ENCODE measurements at places on chromosomes 2 and 18.

GRCh38 chr2:134195341-134195740 is 58.5 kb upstream of the MGAT5 start:
- DNase-seq = no peak

GRCh38 chr2:98454073-98454472 is 9.4 kb downstream of the INPP4A start:
- DNase-seq = no peak

GRCh38 chr2:216934623-216935022 is 74.8 kb upstream of the TNP1 start:
- DNase-seq = no peak

DNA sequence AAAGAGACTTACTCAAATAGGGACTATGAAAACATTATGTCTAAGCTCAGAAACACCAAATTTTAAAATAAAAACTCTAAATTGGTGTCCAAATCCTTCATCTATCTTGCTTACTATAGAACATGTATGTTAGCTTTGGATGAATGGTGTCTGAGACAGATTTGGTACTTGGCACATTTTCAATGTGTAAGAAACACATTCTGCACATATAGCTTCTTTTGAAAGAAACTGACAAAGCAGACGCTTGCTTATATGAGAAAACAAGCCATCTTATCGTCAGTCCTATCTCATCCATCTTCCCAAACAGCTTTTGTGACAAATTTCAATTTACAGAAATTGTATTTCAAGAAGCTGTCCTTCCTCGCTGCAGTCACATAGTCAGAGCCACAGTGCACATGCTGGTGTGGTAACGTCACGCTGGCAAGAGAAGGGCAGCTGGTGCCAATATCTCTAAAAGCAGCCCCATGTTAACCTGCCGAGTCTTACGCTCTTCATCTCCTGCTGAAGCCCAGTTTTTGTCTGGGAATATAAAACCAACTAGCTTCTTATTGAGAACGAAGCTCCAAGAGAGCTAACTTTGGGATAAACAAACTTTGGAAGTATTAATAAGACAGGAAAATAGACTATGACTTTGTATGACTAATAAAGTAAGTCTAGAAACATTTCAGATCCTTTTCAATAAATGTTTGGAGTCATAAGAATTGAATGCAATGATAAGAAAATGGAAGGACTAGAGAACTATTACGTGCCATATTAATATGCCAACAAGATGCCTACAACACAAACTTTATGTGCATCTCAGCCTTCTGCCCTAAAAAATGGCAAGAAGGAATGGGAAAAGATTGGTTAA is 74.9 kb upstream of the TFCP2L1 start:
- DNase-seq = no peak

DNA sequence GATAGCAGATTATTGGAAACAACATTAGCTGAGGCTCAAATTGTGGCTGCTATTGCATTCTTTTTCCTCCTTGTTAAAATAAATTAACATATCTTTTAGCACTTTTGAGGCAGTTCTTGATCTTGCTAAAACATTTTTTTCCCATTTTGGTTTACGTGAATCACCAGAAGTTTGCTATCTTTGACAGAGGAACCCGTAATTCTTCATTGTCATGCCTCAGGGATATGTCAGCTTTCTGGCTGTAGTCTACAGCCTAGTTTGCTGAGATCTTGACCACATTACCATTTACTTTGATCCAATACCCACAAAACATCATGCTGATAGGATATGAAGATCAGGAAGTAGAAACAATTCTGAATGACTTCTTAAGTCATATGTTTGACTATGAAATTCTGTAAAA is 25.1 kb upstream of the FANCL start:
- no peak for DNase-seq

GRCh38 chr2:185404578-185404977 is 334.0 kb upstream of the FSIP2 start:
- DNase-seq = no peak

DNA sequence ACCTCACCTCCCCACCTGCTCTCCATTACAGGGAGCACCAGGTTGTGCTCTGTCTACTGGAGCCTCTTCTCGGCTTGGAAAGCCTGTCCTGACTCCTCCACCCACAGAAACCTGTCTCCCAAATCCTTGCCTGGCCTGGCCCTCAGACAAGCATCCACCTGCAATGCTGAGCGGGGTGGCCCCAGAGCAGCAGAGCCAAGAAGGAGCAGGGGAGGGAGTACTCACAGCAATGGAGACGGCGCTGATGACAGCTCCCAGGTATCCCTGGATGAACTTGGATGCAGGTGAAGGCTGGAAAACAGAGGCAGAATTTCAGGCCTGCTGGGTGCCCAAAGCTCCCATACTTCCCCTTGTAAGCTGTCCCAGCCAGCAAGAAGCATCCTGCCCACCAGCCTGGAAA is 72.8 kb downstream of the SFXN5 start:
- no peak for DNase-seq

GRCh38 chr2:41926614-41927580 is 120.9 kb upstream of the PKDCC start:
- DNase-seq = no peak

DNA sequence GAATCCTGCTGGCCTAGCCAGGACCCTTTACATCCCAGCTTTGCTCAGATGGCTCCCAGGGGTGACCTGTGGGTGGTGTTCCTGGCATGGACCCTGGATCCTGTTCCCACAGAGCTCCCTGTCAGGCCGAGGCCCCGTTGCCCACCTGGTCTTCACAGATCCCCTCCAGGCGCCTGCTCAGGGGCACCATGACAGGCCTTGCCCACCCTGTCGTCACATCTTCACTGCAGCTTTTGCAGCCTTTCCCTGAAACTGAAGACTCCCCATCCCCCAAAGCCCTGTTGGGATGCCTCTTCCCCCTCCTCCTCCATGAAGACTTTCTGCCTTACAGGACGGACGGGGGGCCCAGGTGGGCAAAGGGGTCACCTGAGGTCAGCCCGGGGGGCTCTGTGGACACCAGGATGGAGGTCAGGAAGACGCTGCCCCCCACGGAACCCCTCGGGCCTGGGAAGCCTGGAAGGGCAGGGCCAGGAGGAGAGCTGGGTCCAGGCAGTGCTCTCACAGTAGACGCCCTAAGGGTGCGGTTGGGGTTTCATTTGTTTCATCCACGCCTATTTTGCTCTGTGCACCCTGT is 13.0 kb upstream of the KIF1A start:
- DNase-seq = no peak

- no peak for DNase-seq
These were observed 58.7 kb downstream of the FASTKD2 start for GRCh38 chr2:206824087-206824618.

GRCh38 chr2:124983595-124983994 is 958.5 kb downstream of the CNTNAP5 start:
- DNase-seq = no peak

DNA sequence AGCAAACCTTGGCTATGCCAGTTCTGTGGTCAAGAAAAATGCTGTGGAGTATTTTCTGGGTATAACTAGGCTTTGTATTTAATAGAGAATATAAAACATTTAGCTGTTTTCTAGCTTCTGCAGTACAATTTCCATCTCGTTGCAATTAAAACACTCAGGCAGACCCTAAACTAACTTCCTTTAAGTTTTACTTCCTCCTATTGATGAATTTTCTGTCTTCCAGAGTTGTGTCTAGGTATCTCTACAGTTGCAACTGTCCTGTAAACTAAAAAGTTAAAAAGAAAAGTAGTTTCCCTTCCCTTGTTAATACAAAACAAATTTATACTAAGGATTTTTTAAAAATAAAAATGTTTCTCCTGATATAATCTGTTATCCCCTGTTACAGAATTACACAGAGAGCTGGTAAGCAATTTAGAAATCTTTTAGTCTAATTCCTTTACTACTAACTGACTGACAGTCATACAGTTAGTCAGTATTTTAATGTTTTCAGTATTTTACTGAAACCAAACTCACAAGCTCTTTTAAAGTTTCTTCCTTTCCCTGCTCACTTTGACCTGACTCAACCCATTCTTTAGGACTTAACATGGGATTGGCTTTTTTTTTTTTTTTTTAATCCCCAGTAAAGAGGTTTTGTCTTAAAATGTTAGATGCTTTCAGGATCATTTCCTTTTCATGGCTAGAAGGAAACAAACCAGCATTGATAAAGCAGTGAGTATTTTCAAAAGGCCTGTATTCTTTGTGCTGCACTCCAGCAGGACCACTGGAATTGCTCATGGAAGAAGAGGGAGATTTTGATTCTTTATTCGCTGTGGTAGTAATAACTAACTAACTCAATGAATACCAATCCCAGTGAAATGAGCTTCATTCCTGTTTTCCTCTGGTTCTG is 22.9 kb downstream of the ITGAV start:
- DNase-seq = no peak

DNA sequence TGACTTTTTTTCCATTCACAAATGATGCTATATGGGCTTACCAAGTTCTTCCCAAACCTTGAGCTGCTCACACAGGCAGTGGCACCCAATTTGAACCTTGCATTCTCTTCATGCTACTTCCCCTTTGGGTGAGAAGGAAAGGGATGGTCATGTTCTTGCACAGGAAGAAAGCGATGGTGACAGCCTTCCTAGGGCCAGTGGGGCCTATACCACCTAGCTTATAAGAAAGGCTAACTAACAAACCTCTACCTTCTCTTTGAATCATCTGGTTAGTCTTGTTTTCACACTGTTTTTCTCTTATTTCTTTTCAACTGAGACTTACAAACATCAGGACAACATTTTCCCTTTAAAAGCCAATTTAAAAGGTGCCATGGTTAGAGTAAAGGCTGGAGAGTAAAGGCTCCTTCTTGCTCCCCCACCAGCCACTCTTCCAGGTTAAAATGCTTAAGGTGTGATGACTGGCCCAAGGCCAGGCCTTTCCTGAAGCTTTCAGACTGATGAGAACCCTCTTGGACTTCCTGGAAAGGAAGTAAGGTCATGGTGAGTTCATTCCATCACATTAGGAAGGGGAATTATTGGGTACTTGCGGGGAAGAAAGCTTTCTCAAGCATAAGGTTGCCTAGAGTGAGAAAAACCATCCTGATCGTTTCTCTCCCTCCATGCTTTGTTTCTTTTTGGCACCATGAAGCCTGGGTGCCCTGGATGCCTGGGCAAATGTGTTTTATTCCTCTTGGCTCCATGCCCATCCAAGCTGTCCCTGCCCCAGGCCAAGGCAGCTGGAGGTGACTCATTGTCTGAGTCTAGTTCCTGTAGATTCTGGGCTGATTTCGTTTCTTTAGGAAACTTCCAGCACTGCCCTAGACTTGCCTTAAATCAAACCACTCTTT is 41.4 kb upstream of the ITGB6 start:
- no peak for DNase-seq

GRCh38 chr2:76825140-76825970 is 696.8 kb downstream of the LRRTM4 start:
- no peak for DNase-seq

- no peak for DNase-seq
These were observed 88.1 kb upstream of the ATL2 start for GRCh38 chr2:38464971-38465788.

- DNase-seq = peak; percentile 95
These were observed 90.5 kb downstream of the MYOM1 start for GRCh38 chr18:3129053-3129864.

DNA sequence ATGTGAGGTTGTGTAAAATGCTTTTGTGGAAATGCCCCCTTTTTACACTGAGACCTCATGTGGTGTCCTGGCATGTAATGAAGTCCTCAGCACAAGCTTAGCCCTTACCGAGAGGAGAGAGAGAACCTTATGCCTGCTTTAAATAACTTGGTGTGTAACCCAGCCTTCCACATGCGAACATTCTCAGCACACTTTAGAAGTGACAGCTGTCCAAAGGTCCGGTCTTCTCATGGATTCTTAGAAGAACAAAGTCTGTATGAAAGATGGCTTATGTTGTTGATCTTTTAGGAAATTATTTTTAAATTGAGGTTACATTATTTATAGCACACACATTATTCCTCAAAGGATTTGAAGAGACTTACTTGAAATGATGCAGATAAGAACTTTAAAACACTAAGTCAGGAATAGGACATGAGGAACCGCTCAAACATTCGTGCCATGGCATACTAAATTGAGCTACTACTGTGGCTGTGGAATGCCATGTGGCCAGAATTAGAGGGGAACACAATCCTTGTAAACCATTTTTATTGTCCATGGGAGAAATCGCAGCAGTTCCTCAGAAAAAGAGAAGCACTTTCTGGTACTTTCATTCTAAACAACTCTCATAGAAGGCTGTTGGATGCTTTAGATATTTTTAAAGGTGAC is 79.6 kb downstream of the WDSUB1 start:
- DNase-seq = no peak

- DNase-seq = no peak
These were observed 43.8 kb upstream of the GORASP2 start for GRCh38 chr2:170885130-170885791.

DNA sequence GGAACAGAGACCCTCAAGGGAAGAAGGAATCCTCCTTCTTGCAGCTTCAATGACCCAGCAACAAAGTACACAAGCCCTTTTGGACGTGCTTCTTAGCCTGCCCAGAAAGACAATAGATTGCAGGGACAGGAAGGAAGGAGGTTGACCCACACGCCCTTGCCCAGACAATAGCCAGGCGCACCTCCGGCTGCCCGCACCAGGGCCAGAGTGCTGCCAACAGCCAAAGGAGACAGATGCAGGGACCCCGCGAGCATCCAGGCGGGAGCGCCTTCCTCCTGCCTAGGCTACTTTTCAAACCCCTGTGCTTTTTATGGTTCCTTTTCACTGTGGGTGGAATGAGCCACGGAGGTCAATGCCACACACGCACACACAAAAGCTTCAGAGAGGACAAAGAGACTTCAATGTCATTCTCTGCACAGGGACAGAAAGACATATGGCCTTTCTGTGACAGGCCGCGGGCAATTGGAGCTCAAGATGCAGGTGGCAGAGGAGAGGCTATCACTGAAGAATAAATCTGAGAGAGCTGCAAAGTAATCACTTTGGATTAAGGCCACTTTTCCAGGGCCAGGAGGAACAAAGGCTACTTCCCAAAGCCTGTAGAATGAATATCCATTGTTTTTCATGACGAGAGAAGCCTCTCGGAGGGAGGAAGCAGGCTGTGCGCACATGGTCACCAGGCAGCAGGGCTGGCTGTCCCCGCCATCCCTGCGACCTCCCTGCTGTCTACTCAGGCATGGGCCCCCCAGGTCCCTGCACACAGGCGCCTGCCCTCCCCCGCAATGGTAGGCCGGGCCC is 300.6 kb downstream of the EIPR1 start:
- peak; percentile 3 for DNase-seq

DNA sequence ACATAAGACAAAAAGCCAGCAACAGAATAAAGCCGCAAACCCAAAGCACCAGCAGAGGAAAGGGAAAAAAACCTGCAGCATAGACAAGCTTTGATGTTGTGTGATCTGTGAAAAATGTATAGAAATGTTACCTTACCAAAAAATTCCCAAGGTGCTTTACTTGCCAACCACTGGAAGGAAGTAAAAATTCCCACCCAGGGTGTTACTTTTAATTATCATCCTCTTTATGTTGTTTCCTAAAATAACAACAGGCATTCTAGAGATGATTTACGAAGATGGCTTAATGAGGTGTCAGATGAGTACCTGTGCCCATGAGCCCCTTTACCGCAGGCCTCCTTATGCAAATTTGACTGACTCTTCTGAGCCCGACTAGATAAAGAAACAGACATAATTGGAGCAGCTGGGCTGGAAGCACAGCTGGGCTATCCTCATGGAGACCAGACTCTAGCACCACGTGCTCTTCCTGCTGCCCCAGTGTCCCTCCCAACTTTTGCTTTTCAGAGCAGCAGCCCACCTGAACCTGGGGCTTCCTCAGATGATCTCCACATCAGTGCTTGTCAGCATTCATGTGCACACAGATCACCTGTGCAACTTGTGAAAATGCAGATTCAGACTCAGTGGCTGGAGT is 41.5 kb downstream of the SRSF7 start:
- no peak for DNase-seq
